ENCODE measurements at places on chromosomes 16 and 17. TPM values are rescaled to one million over a fixed set of nuclear protein-coding genes. Genes with fewer than 3 reads are reported as not detected.

The PRKCB gene
- total RNA-seq, result 32.5 TPM

The SMPD3 gene
- 34.7 TPM for total RNA-seq

The COG8 gene
- 65.3 TPM for total RNA-seq

The GSE1 gene
- 185 TPM for total RNA-seq

The CDRT15L2 gene
- total RNA-seq, result not detected

The SCGB1C2 gene
- total RNA-seq, result not detected

The IRF8 gene
- total RNA-seq, result 10.4 TPM

The LHX1 gene
- 2.6 TPM for total RNA-seq

The ELMO3 gene
- 1.4 TPM for total RNA-seq

The TTLL6 gene
- 1.6 TPM for total RNA-seq
